ENCODE measurements at places on chromosomes 3 and 15.

DNA sequence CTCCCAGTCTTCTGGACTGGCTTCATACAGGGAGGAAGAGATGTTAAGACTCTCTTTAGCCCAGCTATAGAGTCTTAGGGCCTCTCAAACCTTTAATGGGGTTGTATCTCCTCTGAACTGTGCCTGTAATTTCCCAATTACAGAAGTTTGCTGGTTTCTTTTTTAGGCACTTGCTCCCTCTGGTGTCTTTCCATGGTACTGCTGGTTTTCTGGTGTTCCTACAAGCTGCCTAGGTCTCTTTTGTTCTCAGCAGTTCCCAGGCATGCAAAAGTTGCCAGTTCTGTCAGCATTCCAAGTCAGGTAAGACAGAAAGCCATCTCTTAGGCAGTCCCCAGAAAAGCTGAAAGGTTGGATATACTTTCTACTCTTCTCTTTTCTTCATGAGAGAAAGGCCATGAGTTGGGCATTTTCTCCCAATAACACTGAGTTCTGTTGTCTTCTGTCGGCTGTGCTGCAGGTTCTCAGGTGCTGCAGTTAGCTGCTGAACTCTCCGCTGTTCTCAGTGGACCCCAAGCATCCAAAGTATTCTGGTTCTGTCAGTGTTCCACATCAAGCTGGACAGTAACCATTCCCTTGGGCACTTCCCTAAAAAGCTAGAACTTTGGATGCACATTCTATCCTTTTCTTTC lies 54.4 kb upstream of the EHHADH start:
- peak; percentile 41 for DNase-seq

GRCh38 chr3:50293079-50293801 lies 1.0 kb upstream of the IFRD2 start:
- no peak for DNase-seq

DNA sequence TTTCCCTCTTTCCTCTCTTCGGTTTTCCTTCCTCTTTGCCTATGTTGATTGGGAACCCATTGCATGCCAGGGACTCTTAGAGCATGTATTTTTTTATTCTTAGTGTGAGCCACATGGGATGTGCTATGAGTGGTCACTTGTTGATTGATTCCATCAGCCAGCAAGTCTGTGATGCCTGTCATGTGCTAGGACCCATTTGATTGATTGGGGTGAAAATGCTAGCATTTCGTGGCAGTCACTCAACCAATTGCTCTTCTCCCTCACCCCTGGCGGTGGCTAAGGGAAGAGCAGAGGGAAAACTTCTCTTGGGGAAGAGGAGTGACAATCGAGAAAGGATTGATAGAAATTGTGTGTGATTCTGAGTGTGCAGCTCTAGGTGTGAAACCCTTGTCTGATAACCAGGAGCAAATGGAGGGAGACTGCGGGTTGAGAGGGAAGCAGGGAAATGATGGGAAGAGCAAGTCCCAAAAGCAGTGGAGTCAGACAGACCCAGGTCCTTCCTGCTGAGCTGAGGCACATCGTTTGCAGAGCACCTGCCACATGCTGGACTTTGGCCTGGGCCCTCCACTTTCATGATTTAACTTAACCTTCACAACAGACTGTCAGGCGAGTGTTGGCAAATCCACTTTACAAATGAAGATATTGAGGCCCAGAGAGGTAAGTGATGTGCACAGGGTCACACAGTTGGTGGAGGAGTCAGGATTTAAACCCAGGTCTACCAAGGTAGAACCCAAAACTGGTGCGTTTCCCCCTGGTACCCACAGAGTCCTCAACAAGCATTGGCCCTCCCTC lies 40.0 kb downstream of the SLC6A11 start:
- no peak for DNase-seq

- no peak for DNase-seq
Measured at GRCh38 chr3:59558906-59559720, 509.3 kb upstream of the CFAP20DC start.

- no peak for DNase-seq
Measured at GRCh38 chr3:10238345-10239183, 9.7 kb upstream of the TATDN2 start.

DNA sequence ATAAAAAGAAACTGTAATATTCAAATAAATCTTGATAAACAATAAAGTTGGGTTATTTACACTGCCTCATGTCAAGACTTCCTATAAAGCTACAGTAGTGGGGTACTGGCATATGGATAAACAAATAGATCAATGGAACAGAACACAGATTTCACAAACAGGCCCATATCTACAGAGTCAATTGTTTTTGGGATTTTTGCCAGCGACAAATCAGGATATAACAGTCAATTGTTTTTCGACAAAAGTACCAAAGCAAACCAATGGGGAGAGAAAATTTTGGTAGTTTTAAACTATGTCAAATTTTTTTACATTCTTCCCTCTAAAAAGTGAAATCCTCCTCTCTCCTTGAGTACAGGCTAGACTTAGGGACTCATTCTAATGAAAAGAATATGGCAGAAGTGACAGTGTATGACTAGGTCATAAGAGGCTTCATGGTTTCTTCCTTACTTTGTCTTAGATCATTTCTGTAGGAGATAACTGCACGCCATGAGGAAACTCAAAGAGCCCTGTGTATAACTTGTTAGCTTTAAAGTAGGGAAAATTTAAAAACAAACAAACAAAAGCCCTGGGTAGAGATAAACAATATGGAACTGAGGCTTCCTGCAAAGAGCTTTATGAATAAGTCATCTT lies 16.9 kb downstream of the IP6K1 start:
- no peak for DNase-seq

DNA sequence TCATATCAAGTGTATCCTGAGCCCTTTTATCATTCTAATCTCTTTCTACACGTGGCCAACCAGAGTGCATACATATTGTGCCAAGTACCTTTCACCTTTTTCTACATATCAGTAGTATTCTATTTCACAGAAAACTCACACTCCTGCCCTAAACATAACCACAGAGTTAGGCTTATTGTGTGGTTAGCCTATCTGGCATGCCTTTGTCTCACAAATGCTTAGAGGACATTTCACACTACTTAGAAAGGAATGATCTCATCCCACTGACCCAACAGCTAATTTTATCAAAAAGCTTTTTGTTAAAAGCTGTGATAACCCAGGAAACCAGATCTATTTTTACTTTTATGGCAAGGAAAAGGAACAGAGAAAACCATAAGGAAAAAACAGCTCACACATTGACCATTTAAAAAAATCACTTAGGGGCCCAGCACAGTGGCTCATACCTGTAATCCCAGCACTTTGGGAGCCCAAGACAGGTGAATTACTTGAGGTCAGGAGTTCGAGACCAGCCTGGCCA lies 17.8 kb upstream of the MAP4 start:
- peak; percentile 82 for DNase-seq

DNA sequence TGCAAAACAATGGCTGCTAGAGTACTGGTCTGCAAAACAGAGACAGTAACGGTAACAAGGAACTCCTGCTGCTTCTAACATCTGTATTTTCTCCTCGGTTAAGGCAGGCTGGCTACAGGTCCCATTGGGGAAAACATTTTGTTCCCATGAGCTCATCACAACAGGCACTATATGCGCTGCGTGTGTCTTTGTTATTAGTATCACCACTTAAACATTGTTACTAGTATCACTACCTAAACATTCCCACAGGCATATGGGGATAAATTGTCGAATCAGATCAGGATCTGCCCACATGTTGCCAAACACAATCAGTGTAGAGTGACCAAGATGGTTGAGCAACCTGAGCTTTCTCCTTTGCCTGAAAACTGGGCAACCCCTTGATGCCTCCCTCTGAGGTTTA lies 77.2 kb downstream of the TOP2B start:
- DNase-seq, result no peak

DNA sequence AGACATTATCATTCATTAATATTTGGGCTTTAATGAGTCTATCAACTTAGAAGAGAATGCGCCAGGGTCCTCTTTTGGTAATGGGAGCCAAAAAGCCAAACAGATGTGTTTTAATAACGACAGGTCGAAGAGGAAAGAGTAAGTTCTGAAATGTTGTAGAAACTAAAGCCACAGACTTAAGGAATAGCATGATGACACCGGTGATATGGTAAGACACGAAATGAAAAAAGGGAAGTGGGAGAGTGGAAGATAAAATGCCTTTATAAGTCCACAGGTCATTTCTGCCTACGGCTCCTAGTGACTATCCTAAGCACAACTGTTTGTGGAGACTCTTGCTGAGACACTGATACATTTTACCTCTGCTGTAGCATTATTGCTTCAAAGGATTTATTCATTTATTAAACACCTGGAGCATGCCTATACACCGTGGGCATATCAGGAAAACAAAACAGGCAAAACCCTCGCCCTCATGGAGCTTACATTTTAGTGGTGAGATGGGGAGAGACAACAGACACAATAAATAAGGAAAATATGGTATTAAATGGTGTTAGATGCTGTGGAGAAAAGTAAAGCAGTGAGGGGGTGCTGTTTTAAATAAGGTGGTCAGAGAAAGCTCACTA lies 11.7 kb upstream of the CD47 start:
- DNase-seq, result no peak

DNA sequence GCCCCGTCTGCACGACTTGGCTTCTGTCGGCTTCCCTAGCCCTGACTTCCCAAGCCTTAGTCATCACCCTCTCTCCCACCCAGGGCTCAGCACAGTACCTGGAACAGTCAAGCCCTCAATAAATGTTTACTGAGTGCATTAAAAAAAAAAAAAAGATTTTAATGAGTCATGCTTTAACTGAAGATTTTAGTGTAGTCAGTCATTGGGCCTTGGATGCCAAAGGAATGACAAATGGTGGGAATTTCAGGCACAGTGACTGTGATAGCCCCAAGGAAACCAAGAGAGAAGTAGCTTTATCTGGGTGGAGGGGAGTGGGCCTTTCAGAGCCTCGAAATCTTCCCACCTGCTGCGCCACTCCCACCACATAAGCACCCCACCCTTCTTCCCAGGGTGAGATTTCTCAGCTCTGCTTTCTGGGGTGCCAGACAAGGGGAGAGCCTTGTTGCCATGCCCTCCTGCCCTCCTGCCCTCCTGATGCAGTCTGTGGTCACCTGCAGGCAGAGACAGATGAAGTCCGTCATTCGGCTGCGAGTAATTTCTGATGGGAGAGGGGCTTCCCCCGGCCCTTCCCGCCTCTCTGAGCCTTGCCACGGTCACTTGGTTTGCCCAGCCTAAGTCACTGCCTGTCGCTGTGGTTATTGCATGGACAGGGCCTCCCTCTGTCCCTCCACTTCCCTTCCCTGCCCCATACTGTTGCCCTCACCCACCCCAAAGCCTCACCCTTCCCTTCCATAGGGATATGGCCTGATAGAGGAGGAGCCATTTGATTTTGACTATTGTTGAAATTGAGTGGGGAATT lies 41.8 kb downstream of the SMAD3 start:
- DNase-seq, result peak; percentile 94

DNA sequence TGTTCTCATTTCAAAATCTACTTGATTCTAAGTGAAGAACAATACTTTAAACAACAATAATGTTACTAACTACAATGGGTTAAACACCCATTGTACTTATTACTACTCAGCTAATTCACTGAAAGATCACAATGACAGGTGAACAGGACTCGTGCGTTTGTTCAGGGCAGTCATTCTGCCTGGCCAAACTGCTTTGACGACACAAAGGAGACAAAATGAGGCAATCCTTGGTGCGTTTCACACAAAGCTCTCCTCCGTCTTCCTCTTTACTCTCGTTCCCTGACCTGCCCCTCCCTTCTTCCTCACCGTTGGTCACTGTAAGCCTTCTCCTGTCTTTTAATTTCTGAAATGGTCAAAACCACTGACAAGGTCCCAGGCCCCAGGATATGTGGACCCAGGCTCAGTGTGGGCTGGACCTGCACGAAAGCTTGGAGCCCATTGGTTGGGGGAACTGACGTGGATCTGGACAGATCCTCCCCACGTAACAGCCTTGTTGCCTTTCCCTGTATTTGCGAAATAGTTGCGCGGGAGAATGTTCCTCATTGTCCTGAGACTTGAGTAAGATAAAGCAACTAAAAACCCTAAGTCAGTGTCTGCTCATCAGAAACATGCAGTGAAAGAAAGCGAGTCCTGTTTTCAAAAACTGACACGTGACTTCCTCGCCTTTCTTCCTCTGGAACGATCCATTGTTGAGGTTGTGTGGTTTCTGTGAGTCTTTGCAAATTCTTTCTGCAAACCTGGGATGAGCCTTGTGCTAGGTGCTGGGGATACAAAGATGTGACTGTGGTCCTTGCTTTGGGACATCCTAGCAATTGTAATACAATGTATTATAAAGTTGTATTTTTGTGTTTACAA lies 147.1 kb upstream of the RGMA start:
- no peak for DNase-seq

GRCh38 chr3:172517859-172518466 lies 5.3 kb downstream of the TNFSF10 start:
- DNase-seq, result no peak

GRCh38 chr3:112629425-112629824 lies 11.5 kb downstream of the CCDC80 start:
- DNase-seq, result no peak

- no peak for DNase-seq
Measured at GRCh38 chr15:99132122-99132521, 27.2 kb downstream of the SYNM start.

DNA sequence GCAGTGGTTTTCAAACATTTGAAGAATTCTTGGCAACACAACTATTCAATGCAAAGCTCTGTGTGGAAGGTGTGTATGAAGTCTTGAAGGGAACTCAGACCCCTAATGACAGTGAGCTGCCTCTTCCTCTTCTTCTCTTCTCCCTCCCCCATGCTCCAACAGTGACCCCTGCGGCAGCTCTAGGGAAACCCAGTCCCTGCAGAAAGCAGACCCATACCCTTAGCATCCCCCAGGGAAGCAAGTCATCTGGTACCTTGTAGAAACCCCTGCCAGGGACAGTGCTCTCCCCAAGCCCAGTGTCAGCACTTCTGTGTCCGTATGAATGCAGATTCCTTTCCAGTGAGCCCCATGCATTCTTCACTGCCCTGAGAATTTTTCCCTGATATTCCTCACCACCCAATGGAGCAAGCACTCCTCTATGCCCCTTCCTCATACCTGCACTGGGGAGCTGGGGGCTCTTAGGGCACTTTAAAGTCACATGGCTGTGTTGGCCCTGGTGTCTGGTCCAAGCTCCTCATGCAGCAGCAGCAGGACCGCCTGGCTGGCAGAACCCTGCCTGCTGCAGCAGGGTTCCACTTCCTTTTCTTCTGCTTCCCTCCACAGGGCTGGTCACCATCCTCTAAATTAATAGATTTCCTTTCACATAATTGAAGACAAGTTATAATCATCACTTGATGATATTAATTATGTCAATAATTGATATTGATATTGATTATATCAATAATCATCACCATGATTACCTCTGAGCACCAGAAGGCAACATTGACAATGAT lies 442.5 kb downstream of the EPHB1 start:
- DNase-seq, result no peak

DNA sequence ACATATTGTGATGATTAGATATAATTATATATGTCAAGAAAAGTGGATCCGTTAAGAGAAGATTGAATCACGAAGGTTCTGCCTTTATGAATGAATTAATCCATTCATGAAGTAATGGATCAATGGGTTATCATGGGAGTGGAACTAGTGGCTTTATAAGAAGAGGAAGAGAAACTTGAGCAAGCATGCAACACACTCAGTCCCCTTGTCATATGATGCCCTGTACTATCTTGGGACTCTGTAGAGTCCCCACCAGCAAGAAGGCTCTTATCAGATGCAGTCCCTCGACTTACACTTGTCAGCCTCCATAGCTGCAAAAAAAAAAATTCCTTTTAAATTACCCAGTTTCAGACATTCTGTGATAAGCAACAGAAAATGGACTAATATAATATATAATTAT lies 301.9 kb downstream of the RAP2B start:
- no peak for DNase-seq

Measured in SW480 (cell line).